ENCODE measurements at places on chromosomes 2 and 18. TPM values are rescaled to one million over a fixed set of nuclear protein-coding genes. Genes with fewer than 3 reads are reported as not detected.

Gene CAMKMT
- 8.0 TPM for polyA plus RNA-seq

Gene PER2
- polyA plus RNA-seq: 1.7 TPM

Gene ALPG
- polyA plus RNA-seq: not detected

Gene UGT1A5
- polyA plus RNA-seq: not detected

Gene PCARE
- polyA plus RNA-seq: not detected

Gene DNAJC5G
- not detected for polyA plus RNA-seq

Gene DSC2
- not detected for polyA plus RNA-seq

Gene MCM6
- 22.8 TPM for polyA plus RNA-seq

Gene GLS
- polyA plus RNA-seq: 206 TPM

Gene TUBB8B
- not detected for polyA plus RNA-seq

Gene ALPI
- not detected for polyA plus RNA-seq

Gene MARCO
- polyA plus RNA-seq: not detected

Gene EML4
- 81.0 TPM for polyA plus RNA-seq

Gene SPDYA
- polyA plus RNA-seq: 0.22 TPM

Gene FSIP2
- 0.48 TPM for polyA plus RNA-seq
